Temporal lobe (tissue), 4 donors: ENCODE measurements at places on chromosomes 1 and 21. TPM values are rescaled to one million over a fixed set of nuclear protein-coding genes. Genes with fewer than 3 reads are reported as not detected.

The FAM72A gene
- total RNA-seq, result 1.7 TPM

The HSD3B2 gene
- total RNA-seq, result not detected

The AGO1 gene
- total RNA-seq, result 15.5 TPM

The NUDT4B gene
- total RNA-seq, result 9.3 TPM

The SPRR4 gene
- total RNA-seq, result not detected

The AIRE gene
- total RNA-seq, result under 0.01 TPM

The CSRP1 gene
- 23.1 TPM for total RNA-seq

The EFNA1 gene
- 2.7 TPM for total RNA-seq

The MYOM3 gene
- under 0.01 TPM for total RNA-seq
